ENCODE measurements at places on chromosomes 4 and X.

DNA sequence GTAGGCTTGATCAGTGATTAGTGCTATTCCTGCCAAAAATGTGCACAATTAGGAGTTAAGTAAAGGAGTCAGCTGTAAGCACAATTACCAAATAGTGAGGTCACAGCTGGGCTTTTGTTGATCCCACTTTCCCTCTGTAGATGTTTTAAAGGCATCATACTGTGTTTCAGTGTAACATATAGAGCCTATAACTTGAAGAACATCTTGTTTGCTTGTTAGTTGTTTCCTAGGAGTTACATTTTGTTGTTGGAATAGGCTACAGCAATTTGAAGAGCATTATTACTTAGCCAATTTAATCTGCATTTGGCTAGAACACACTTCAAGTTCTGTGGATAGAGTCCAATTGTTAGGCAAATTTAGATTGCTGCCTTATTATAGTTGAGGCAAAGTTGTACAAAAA is 210.7 kb upstream of the MAD2L1 start:
- no peak for DNase-seq

DNA sequence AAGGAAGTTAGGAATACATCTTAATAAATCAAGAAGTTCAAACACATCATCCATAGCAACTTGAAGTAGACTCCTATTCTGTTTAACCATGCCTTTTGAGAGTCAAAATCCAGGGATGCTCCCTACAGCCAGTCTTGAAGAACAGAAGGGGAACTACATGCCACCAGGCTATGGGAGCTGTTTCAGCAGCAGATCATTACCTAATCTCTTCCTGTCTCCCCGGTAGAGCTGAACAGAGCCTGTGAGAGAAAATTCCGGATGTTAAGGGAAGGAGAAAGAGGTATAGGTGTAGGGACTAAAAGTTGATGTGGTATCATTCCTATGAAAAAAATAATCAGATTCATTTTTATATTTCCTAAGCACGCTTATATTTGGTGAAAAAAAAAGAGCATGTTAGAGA is 352.2 kb downstream of the SPRY1 start:
- no peak for DNase-seq

DNA sequence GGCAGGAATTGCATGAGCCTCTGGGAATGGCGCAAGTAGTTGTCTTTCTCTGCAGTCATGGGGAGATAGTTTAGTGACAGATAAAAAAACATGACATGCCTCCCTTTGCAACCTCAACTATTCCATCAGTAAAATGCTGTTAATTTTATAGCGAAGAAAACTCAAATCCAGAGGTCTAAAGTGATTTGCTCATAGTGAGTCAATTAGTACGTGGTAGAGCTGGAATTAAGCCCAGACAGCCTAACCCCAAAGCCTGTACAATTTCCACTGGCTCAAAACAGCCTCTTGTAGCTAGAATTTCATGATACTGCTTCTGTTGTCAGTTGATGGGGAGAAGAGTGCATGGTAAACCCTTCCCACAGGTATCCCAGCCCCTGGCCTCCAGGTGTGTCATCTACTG is 81.3 kb upstream of the TRPC5 start:
- no peak for DNase-seq

DNA sequence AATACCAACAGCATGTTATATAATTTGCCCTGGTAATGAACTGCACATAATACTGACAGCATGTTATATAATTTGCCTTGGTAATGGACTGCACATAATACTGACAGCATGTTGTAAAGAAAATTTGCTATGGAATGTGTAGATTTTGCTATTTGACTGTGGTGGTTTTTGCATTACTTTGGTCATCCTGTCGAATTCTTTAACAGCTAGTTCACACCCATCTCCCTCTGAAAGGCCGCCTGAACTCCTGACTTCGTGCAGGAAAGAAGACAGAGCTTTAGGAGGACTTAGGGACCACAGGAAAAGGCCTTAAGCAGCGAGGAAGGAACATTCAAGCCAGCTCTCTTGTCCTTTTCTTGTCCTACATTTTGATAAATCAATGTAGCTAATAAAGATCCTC is 45.2 kb upstream of the DCLK2 start:
- no peak for DNase-seq

DNA sequence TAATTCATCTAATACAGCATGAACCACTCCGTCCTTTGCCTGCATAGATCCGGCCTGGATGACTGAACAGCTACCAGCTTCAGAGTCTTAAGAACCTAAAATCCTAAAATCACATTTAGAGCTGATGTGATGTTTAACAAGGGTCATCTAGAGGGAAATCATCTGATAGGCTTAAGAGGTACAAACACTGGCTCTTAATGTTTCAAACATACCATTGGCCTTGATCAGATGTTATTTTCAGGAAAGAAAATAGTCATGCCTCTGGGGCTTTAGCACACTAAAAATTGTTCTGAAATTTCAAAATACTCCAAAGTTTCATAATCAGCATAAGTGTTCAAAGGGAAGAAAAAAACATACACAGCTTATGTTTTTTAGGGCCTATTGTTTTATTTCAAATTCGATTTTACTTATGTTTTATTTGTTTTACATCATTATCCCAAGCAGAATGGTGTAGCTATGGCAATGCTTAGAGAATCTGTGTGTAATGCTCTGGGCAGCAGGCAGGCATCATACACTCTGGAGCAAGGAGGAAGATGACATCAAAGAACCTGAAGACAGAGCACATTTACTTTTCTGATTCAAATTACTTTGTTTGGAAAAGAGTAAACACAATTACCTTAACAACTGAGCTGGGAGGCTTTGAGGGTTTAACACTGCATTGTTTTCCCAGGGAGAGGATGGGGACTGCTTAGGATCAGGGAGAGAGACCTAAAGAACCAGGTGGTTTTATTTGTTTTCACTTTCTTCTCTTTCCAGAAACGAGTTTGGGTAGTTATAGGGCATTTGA is 25.3 kb upstream of the LEF1 start:
- peak; percentile 34 for DNase-seq

DNA sequence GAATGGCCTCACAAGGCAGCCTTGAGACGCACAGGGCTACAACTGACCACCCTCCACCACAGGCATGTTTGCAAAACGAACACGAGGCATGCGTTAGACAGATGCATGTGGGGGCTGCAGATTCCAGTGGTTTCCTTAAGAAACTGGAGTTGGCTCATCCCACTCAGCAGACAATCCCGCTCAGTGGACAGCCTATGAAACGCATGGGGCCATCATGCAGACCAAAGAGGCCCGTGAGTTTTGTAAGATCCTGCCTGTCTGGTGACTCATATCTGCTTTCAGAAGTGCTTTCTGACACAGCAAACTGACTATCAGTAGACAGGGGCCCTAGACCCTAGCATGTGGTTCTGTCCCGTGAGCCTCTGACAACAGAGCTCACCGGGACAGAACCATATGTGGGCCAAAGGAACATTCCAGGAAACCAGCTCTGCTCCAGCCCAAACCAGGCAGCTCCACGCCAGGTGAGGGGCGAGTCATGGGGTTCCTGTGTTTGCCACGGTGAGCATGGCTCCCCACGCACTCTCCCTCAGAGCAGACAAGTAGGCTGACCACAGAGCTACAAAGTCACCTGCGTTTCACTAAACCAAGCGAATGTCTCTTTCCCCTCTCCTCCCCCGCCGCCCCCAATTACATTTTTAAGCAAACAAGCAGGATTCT is 74.4 kb downstream of the MTMR1 start:
- no peak for DNase-seq

DNA sequence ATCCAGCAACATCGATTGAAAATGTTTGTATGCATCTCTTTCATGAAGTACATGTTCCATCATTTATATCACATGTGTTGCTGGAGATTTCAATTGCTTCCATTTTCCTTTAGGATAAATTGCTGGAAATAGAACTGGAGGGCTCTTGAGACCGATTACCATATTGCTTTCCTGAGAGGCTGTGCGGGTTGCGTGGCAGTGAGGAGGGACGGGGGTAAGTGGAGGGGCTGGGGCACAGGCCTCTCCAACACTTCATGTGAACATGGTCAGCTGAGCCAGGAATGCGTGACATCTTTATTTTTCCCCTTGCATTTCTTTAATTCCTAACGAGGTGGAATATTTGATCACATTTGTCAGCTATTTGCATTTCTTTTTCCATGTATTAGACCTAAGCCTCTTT is 144.6 kb downstream of the TBL1X start:
- no peak for DNase-seq

- DNase-seq, result peak; percentile 30
These were observed 200.5 kb downstream of the FAM133A start for GRCh38 chrX:93874554-93874953.

- no peak for DNase-seq
These were observed 23.0 kb downstream of the SNX25 start for GRCh38 chr4:185232370-185232769.

DNA sequence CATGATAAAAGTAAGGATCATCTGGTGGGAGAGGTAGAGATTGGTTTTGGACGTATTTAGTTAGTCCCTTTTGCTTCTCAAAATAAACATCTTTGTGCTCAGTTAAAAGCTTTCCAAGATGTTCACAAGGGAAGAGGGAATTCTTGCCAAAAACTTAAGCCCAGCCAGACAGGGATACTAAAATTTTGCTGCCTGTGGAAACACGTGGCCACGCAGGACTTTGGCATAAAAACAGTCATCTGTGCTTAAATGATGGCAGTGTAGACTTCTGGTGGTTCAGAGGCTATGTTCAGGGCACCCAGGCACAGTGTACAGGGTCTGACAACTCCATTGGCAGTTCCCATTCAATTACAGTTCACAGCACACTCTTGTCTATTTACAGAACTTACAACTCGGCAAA is 93.2 kb upstream of the JADE1 start:
- no peak for DNase-seq

GRCh38 chrX:42135583-42136228 is 212.4 kb upstream of the CASK start:
- DNase-seq, result no peak

- no peak for DNase-seq
These were observed 123.2 kb upstream of the IGFBP7 start for GRCh38 chr4:57233386-57233785.

GRCh38 chr4:184929476-184929875 is 88.8 kb upstream of the HELT start:
- DNase-seq, result no peak

DNA sequence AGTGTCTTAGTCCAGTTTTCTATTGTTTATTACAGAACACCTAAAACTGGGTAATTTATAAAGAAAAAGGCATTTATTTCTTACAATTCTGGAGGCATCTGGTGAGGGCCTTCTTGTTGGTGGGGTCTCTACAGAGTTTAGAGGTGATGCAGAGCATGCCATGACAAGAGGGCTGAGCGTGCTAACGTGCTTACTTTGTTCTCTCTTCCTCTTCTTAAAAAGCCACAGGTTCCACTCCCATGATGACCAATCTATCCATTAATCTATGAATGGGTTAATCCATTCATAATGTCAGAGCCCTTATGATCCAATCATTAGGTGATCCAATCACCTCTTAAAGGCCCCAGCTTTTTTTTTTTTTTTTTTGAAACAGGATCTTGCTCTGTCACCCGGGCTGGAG is 291.5 kb upstream of the GALNTL6 start:
- DNase-seq, result no peak

Measured in HAP-1 (cell line).